ENCODE measurements at places on chromosomes 2 and 18.

- DNase-seq: no peak
Measured at GRCh38 chr2:230914886-230915285, 10.2 kb downstream of the GPR55 start.

GRCh38 chr2:73112026-73112912, 479 bp downstream of the RAB11FIP5 start:
- peak; percentile 24 for DNase-seq

DNA sequence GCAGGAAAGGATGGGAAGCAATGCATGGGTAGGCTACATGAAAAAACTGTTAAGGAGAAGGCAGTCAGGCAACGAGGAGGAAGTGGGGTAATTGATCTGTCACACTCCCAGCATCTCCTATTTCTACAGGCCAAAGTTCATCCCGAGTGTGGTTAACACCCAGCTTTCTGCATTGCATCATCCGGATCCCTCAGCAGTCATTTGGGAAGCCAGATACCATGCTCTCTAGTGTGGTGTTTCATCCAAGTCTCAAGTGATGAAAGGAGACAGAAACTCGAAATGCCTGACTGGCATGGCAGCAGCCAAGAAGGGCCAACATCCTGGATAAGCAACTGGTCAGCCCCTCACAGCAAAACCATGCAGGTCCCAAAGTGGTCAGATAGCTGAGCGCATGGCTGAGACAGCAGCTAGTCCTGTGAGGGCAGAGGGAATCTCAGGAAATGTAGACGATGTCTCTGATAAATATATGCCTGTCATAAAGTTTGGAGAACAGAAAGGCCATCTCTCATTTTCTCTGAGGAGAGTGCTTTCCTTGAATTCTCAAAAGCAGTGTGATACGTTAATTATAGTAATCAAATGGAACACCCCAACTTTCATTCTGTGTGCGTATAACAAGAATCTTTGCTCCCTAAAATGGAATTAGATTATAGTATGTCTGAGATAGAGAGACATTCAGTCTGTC, 24.8 kb upstream of the HNRNPA3 start:
- DNase-seq: peak; percentile 86

DNA sequence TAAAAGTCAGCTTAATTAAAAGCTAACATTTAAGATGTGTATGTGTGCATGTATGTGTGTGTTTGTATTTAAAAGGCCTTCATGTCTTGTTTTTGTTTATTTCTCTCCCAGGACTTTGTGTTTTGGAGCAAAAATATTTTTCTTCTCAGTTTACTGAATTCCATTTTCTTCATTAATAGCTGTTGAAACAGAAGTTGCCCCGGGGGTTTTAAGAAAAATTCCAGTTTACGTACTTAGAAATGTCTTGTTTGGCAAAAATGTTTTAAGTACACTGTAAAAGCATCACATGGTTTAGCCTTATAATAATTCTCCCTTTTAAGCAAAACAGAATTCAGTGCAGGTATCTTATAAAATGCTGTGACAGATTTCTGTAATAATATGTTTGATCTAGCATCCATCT, 1233.0 kb upstream of the NRXN1 start:
- DNase-seq: no peak

DNA sequence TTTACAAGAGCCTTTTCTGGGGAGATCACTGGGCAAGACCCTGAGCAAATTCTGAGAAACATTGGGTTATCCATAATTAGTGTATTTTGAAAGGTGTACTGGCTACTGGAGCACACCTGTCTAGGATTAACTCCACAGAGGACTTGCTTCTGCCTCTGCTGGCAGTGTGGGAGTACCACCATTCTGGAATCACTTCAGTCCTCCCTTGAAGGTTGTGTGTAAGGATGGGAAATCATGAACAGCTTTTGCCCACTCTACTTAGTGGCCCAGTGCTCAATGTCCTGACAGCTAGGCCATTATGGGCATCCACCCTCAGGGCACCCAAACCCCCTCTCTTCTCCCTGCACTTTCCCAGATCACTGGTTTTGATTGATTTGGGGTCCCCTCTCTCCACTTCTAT, 8.1 kb upstream of the SANBR start:
- DNase-seq: no peak

DNA sequence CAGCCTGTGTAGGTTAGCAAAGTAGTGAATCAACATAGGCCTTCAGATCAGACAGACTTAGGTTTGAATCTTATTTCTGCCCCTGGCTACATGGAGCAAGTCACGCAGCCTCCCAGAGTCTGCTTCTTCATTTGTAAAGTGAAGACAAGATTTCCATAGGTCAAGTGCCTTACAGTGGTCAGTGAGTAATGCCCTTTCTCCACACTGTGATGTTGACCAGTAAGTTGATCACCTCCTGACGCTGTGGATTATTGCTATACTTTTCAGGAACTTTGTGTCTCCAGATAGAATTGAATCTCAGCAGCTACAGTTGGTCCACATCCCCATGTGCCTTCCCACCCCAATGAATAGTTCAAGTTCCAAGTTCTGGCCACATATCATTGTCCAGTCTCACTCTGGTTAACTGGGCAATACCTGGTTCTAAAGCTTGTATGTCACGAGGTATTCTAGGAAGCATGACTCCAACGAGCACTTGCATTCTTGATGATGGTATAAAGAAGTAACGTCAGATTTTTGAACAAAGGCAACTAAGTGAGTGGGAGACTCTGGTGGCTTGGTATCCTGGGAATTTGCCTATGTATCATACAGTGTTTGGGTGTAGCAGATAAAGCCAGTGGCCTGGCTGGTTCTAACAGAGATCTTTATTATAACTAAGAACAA, 2.1 kb upstream of the CLIP4 start:
- no peak for DNase-seq

- no peak for DNase-seq
Measured at GRCh38 chr2:233119806-233120205, 59.7 kb downstream of the INPP5D start.

DNA sequence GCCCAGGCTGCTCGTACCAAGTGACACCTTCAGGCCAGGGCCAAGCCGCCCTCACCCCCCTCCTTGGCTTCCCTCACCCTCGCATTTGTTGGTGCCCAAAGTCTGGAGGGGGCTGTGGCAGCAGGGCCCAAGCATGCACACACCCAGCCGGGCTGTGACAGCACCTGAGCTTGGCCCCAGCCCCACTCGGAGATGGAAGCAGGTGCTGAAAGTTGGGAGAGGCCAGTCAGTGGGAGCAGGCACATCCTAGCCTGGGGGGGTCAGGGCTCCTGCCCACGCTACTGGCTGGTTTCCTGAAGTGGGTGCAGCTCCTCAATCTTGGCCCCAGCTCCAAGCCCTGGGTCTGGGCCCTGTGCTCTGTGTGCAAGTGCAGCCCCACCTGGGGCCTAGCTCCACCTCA, 228.0 kb downstream of the RDH14 start:
- no peak for DNase-seq

GRCh38 chr18:9741793-9742523, 33.9 kb downstream of the RAB31 start:
- DNase-seq: peak; percentile 53

DNA sequence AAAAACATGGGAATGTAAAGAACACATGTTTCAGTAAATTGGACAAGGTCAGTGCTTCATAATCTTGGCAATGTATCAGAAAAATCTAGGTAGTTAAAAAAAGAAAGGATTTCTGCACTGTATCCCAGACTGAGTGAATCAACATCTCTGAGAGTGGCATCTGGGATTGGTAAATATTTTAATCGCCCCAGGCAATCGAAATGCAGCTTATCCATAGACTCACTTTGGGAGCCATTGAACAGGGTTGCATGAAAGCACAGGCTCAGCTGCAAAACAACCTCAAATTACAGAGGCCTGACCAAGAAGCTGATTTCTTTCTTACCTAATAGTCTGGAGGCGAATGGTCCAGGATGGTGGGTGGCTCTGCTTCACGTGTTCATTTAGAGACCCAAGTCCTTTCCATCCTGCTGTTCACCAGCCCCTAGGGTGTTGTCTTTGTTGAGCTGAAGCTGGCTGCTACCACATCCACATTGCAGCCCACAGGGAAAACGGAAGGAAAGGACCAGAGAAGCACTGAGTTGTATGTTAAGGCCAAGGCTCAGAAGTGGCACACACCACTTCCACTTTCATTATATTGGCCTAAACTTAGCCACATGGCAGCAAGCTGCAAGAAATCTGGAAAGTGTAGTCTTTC, 59.0 kb downstream of the MOGAT1 start:
- DNase-seq: no peak

GRCh38 chr2:15363734-15364133, 197.4 kb downstream of the NBAS start:
- DNase-seq: no peak

DNA sequence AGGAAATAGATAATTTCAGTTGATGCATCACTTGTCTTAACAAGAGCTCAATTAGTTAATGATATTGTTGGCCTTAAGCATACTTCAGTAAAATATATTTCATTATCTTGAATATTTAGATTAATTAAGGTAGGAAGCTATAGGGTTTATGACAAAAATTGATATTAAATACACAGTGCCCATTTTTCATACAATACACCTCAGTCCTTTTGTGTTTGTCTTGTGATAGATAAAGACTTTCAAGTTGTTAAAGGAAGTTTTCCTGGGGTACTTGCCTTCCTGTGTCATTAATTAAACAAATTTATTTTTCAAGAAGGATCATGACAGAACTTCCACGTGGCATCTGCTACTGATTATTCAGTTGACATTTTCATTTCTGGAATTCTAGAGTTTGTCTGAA, 420.5 kb downstream of the MTX2 start:
- no peak for DNase-seq

DNA sequence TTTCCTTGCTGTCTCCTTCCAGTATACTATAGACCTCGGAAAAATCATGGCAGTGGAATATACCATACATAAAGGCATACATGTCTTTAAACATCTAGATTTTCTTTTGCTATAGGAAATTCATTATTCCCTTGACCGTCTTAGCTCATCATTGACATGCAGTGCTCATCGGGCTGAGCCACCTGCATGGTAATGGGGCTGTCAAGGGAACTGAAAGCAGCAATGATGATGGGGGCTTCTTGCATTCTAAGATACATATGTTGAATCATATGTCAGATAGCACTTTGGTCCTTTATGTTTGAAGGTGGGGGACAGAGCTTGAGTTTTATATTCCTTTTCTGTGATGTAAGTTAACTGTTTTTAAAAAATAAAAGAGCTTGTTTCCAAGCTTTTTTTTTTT, 106.6 kb downstream of the ICA1L start:
- no peak for DNase-seq

DNA sequence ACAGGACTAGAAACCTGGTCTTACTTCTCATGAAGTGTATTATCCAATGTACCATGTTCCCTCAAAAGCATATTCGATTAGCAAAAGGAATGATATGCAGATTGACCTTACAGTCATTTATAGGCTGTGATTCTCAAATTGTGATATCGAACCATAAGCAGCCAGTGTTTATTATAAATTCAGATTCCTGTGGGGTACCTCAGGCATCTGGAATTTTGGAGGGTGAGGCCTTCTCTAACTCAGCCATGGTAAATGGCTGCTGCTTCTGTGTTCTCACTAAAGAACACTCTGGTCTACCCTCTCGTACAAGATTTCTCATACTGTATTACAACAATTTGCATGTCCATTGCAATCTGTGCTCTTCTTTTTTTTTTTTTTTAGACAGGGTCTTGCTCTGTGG, 84.5 kb downstream of the PRPF40A start:
- peak; percentile 32 for DNase-seq

DNA sequence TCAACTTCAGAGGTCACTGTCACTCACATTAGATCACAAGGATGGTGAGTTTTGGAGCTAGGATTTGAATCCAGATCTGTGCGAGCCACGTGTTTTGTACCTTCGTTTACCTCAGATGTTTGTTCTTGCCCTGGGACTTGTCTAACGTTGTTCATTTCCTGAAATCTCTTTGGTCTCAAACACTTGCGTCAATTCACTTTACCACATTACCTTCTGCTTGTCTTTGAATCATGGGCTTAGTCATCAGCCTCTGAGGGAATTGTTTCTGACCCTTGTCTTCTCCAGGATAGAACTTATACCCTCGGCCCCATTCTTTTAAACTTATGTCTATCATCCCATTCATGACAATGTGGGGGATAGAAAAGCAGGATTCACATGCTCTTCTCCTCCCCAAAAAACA, 282.7 kb downstream of the DCDC2C start:
- DNase-seq: no peak

DNA sequence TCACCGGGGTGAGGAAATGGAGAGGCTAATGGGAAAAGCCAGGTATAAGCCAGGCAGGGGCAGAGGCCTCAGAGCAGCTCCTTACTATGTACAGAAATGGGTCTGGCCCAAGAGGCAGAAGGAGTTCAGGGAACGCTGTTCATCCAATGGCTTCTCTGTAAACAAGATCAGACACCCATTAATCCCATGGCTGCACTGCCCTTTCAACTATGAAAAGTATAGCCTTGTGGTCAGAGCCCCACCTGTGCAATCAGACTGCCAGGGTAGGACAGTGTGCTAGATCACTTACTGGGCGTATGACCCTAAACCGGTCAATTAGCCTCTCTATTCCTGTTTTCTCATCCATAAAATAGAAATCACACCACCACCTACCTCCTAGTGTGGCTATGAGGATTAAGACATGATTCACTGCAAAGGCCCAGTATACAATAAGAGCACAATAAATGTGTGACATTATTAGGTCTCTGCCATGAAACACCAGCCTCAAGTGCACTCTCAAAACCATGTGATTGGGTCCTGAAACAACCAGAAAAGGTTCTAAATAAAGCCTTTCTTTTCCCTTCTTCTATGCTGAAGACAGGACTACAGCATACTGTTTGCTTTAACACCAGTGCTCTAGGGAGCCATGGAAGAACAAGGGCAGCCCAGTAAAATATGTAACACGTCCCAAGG, 4.4 kb downstream of the ANKRD44 start:
- no peak for DNase-seq

DNA sequence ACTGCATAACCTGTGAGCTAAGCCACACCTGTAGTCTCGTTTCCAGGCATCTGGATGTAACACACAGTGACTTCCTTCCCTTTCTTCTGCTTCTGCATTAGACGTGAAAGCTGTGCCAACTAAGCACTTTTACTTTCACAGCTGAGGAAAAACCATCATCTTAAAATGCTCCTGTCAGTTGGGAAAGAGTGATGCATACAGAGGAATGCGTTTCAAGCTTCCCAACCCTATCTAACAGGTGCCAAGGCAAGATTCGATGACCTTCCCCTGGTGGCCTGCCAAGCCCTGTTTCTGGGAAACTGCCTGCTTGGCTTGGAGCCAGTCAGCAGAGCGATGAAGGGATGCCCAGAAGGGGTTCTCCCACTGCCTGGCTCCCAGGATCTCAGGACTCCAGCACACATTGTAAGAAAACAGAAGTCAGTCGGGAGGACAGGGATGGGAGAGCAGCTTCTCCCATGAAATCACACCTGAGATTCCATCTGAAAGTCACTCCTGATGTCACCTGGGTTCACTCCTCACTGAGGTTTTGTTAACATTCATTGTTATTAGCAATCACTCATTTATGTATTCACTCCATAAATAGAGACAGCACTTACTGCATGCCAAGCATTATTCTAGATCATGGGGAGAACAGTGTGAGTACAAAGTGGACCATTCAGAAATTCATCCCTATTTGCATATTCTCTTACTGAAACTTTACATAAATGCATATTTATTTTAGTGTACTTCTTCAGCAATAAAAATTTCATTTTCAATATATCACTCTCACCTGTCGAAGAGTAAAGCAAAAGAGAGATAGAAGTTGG, 64.1 kb downstream of the DTNA start:
- DNase-seq: peak; percentile 39

Data from fibroblast of upper back skin (primary cell).